Heart right ventricle (tissue), 16 donors: ENCODE measurements at places on chromosomes 6 and 20.

DNA sequence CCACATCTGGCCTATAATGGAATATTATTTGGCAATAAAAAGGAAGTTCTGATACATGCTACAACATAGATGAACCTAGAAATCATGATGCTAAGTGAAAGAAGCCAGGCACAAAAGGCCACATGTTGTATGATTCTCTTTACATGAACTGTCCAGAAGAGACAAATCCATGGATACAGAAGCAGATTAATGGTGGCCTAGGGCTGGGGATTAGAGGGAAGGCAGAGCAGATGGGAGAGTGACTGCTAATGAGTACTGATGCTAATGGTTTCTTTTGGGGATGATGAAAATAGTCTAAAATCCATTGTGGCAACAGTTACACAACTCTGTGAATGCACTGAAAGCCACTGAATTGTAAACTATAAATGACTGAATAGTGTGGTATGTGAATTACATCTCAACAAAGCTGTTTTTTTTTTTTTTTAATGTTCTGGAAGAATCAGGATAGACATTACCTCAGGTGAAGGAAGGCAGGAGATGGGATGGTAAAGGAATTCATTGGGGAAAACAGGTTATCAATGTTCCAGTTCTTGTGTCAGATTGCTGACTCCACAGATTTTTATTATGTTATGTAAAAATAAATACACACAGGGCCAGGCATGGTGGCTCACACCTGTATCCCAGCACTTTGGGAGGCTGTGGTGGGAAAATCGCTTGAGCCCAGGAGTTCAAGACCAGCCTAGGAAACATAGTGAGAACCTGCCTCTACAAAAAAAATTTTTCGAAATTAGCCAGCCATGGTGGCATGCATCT, 8.9 kb upstream of the SOX12 start:
- H3K27ac ChIP-seq = no peak overlapping the region
- no peak for DNase-seq
- no peaks in the 10 kb centered on the region for H3K27me3 ChIP-seq
- H3K4me3 ChIP-seq = no peak overlapping the region
- no peaks in the 10 kb centered on the region for H3K36me3 ChIP-seq

DNA sequence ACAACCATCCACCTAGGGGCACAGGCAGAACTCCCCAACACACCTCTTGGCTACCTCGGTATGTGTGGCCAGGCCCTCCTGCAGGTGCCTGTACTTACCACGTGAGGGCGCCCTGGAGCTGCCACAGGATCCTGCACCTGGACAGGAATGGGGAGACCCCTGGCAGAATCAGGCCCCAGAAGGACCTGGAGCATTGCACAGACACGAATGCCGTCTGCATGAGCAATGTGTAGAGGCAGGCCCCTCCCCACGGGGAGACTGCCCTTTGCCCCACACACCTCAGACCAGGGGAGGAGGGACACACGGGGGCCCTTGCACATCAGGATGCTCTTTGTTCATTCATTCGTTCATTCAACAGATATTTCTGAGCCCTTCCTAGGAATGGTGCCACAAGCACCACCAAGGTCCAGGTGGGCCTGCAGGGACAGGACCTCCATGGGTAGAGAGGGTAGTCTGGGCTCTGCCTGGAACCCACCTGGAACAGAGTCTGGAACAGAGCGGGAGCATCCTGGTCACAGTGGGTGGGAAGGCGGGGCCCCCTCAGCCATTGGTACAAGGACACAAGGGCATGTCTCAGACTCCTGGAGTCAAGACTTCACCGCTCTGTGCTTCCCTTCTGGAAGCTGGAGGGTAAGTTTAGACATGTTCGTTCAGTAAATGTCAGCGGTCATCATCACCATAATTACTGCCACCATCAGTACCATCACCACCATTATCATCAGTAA, 32.3 kb downstream of the YTHDF1 start:
- H3K4me3 ChIP-seq = no peak overlapping the region
- no peaks in the 10 kb centered on the region for H3K36me3 ChIP-seq
- DNase-seq = no peak
- peaks cover 44% of the 10 kb centered on the region for H3K27me3 ChIP-seq
- peaks cover 9% of the 10 kb centered on the region for H3K4me1 ChIP-seq
- H3K27ac ChIP-seq = no peak overlapping the region

DNA sequence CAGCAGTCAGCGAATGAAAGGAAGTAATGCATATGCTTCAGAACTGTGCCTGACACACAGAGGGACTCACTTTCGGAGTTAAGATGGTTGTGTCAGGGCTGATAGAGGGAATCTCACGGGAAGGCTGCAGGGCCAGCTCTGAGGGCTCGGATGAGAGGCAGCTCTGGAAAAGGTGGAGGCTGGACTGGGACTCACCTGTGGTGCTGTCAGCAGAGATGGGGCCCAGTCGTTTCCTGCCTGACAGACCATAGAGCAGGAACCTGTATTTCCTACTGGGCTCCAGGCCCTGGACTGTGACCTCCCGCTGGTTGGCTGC, 9.3 kb downstream of the CYP21A2 start:
- no peak overlapping the region for H3K4me3 ChIP-seq
- H3K36me3 ChIP-seq = no peaks in the 10 kb centered on the region
- peaks cover 20% of the 10 kb centered on the region for H3K4me1 ChIP-seq
- peak overlapping the region; percentile 67 for H3K27ac ChIP-seq

GRCh38 chr6:53854843-53855567, 60.2 kb downstream of the LRRC1 start:
- no peak for DNase-seq
- H3K36me3 ChIP-seq = no peaks in the 10 kb centered on the region
- peaks cover 45% of the 10 kb centered on the region for H3K4me1 ChIP-seq
- no peak overlapping the region for H3K4me3 ChIP-seq
